ENCODE measurements at places on chromosomes 4 and X.

GRCh38 chrX:75086731-75087195, 69.3 kb downstream of the ABCB7 start:
- no peak for DNase-seq

DNA sequence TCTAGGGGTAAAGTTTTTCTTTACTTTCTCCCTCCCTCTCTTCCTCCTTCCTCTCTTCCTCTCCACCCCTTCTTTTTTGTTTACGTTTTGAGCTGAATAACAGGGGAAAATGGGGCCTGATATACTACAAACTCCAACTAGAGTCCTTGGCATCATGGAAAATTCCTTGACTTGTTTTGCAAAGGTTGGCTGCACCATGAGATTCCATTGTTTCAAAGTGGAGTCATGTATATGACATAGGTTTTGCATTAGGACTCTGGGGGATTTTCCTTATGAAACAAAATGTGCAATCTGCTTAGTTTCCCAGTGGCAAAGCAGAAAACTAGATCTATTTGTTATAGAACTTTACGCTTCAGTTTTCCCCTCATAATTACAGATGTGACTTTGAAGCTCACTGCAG, 233.5 kb upstream of the PGRMC2 start:
- DNase-seq: no peak

GRCh38 chrX:153636716-153637115, 10.3 kb upstream of the DUSP9 start:
- no peak for DNase-seq

DNA sequence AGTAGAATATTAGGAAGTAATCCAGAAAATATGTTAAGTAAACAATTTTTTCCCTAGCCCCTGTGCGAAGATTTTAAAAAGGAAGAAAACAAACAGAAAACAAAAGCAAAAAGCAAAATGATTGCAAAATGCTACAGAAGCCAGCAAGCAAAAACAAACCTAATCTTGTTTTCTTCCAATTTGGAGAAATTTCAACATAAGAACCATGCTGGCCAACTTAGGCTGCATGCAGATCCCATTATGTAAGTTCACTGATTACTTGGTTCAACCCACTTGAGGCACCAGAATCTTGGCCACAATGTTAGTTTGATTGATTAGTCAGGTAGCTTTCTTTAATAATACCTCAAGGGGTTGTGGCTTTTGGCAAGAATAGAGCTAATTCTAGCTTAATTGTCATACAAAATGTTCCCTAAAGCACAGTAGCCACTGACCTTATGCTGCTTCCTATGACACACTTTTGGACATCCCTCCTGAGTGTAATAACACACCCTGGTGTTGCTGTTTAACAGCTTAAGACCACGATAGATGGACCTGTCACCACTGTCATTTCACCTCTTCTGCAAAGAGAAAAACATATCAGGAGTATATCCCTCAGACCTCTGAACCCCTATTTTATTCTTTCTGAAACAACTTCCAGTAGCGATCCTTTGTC, 2342.1 kb downstream of the PCDH7 start:
- no peak for DNase-seq

- DNase-seq: no peak
Observed at GRCh38 chrX:13607331-13607995, 38.1 kb downstream of the EGFL6 start.

DNA sequence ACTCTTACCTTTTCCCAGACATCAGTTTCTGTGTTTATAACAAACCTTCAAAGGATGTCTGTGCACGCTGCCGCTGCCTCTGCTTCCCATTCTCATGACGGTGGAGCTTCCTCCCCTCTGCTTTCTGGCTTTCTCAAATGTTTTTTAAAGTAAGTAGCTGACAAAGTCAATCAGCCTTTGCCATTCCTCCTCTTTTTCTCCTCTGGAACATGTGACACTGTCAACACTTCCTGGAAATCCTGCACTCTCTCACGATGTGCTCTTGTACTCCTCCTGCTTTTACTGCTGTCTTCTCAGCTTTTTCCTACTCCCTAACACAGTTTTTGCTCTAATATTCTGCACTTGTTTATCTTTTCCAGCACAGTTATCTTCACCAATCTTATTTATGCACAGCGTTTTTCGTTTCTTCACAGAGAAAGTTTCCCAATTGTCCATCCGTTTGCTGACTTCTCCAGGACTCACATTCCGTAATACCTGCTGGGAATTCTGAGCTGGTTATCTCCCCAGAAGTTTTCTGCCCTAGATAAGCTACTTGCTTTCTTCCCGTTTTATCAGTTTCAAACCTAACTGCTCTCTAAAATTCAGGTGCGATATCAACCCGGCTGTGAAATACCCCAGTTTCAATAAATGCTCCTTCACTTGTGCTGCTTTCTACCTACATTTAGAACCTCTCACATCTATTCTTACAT, 465.6 kb upstream of the AGA start:
- no peak for DNase-seq

GRCh38 chr4:24743927-24744326, 51.4 kb upstream of the SOD3 start:
- DNase-seq: no peak

DNA sequence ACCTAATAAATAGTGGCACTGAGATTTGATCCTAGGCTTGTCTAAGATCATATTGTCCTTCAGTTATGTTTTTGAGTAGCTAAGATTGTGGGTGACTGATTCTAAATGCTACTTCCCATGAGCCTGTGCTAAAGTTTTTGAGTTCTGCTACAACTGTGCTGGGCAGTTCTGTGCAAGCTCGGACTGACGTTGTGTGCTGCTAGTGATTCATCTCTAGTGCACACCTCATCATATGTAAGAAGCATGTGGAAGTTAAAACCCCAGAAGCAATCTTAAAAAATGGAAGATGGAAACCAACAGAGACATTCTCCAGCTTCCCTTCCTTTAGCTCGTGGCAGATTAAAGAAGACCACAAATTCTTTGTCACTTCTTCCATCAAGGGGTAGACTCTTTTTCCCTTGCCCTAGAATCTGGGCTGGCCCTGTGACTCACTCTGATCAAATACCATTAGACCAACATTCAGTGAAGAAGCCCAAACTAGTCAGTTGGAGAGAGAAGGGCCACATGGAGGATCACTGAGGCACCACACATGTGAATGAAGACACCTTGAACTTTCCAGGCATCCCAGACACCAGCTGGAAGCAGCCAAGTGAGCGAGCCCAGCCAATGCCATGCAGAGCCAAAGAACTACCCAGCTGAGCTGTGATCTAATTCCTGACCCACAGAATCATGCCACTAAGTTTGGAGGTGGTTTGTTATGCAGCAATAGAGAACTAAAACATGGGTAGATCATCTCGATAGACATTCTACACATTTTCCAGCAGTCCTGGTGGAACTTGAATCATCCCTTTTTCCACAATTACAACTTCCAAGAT, 16.8 kb downstream of the ARHGAP6 start:
- no peak for DNase-seq

GRCh38 chr4:80255329-80256095, 11.0 kb upstream of the FGF5 start:
- DNase-seq: no peak

DNA sequence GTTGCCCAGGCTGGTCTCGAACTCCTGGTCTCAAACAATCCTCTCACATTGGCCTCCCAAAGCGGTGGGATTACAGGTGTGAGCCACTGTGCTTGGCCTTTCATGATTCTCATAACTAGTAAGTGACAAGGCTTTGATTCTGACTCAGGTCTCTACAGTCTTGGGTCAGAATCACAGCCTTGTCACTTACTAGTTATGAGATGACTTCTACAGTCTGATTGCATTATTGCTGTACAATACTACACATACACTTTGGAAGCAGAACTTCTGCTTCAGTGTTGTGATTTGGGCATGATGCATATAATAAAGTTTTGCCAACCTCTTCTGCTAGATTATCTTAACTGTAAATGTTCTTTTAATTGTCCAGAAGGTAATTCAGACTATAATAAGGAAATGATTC, 123.3 kb downstream of the KDM6A start:
- no peak for DNase-seq

- DNase-seq: no peak
Observed at GRCh38 chr4:97500423-97500822, 642.9 kb downstream of the STPG2 start.

DNA sequence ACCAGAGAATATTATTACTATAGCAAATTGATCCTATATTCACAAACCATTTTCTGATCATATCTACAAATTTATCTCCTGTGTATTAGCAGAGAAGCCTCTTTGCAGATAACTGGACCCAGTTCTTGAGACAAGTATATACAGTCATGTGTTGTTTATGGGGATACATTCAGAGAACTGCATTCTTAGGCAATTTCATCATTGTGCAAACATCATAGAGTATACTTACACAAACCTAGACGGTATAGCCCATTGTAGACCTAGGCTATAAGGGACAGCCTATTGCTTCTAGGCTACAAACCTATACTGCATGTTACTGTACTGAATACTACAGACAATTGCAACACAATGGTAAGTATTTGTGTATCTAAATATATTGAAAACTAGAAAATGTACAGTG, 152.5 kb upstream of the SPANXN4 start:
- DNase-seq: no peak

- no peak for DNase-seq
Observed at GRCh38 chr4:127672111-127672510, 39.4 kb downstream of the INTU start.

DNA sequence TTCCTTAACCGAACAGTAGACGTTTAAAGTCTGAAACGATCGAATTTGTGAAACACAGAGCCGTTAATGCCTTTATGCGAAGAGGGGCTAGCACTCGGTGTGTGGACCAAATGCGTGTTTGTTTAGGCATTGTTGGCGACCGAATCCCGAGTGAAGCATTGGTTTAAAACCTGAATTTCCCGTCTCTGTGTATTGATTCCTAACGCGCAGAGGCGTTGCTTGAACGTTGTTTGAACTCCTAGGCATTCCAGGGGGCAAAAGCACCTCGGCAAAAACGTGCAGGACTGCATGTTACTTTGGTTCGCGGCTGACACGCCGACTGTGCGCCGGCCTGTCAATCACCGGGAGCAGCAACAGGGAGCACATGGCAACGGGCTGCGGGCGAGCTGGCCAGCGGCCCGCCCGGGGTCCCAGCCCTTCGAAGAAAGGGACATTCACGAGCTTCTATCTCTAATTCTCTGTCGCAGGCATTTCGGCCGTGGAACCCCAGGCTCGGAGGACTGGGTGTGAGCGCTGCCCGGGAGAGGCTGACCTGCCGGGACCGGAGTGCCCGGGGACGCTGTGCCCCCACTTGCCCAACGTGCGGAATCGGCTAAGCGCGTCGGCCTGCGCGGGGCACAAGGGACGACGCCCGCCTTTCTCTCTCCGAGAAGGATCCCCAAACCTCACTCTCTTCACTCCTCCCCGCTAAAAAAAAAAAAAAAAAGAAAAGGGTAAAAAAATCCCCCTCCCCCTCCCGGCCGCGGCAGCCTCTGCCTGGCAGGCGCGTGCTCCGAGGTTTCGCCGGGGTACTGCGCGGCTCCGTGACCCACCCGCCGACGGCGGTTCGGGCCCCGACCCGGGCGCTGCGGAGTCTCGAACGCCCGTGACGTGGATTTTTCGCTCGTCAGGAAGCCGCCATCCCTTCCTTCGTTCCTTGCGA, 810 bp downstream of the SPRY1 start:
- DNase-seq: peak; percentile 17

DNA sequence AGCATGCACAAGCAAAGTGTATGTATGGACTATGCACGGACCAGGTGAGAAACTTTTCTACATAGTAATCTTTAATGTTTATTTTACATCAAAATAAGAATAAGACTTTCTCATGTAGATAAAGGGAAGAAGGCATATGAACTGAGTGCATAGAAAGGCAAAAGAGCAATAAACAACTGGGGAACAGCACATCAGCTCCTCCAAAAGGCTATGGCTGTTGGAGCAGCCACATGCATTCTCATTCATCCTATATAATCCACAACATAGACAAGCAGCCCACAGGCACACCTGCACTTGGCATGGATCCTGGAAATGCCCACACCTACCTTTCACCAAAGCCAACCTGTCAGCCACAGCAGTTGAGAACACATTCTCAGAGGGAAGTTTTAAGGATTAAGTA, 586.9 kb upstream of the INTU start:
- no peak for DNase-seq

DNA sequence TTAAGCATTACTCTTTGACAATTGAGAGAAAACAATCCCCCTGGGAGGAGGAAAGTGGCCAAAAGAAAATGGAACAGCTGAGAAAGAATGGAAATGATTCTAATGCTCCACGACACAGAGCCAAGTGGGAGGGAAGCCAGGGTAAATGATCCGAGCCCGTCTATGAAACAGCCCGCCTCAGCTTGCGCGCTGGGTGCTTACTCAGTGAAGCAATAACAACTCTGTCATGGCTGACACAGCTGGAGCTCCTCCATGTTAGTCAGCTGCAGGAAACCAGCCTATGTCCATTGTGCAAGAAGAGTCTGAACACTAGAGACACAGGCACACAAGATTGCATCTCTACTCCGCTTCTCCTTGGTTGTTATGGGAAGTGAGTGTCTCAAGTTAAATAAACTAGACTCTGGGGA, 19.3 kb downstream of the NOA1 start:
- DNase-seq: no peak

DNA sequence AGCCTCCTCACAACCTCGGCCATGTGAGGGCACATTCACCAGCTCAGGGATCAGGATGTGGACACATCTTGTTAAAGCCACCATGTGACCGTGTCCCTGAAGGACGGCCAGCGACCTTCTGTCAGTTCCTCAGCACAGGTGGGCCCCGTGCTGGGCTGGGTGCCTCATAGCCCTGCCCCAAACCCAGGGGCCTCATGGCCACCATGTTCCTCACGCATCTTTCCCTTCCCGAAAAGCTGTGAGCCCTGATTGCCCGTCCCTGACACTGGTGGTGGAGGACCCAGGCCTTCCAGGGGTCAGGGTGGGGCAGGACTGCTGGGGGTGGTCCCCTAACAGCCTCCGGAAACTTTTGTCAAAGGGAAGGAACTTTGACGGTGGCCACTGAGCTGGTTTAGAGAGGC, 60.1 kb upstream of the ADRA2C start:
- no peak for DNase-seq

DNA sequence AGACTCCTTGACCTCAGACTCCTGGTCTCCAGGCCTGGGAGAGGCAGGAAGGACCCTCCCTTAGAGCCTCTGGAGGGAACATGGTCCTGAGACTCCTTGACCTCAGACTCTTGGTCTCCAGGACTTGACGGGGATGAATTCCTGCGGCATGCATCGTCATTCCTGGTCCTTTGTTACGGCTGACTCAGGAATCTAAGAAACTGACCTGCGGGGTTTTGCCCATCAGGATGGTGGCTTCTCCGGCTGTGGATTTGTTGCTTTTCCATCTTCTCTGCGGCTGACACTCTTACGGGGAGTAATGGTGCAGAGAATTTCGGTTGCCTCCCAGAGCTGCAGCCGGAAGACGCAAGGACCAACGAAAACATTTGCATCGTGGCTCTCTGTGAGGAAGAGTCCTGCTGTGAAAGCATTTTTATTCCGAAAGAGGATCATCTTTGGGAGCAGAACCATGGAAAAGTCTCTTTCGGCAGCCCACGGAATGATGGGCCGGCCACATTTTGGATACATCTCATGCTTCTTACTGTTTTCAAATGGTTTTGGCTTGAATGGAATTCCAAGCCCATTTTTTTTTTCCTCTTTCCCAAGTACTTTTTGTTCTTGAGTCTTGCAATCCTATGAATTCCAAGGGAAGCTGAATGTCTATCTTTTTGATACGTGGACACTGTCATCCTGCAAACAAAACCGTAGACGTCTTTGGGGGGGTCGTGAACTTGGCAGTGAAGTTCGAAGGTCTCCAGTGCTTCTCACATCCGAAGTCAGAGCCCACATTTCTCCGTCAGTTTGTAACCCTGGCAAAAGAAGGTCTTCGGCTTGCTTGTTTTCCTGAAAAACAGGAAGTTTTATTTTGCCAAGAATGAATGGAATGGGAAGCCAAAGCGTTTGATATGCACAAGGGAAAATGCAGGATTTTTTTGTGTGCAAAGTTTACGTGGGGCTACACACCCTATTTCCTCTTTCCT, 36.5 kb downstream of the SHOX start:
- no peak for DNase-seq

Measured in activated gamma-delta T cell (primary cell).